ENCODE measurements at places on chromosomes 2 and 18.

DNA sequence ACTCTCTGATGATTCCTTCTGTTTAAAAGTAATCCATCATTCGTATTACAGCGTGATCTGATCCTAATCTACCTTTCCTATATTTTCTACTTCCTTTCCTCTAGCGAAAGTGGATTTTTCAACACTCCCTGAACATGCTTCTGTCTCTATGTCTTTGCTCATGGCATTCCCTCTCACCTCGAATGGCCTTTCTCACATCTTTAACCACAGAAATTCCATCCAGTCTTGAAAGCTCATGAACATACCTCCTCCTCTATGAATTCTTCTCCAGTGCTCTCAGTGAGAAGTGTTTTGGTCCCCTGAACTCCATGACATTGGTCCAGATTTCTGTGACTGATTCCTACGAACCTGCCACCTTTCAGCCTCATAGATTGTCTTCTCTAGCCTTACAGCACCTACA, 323.2 kb downstream of the RAD51AP2 start:
- DNase-seq, result no peak

GRCh38 chr2:85735691-85736090, 18.1 kb upstream of the ATOH8 start:
- no peak for DNase-seq

GRCh38 chr2:201906777-201907562, 100.6 kb downstream of the CDK15 start:
- DNase-seq, result peak; percentile 49

- DNase-seq, result no peak
These were observed 339.1 kb upstream of the GALNT5 start for GRCh38 chr2:156918410-156918809.

- DNase-seq, result no peak
These were observed 786.8 kb downstream of the KCNJ3 start for GRCh38 chr2:155485141-155485842.

DNA sequence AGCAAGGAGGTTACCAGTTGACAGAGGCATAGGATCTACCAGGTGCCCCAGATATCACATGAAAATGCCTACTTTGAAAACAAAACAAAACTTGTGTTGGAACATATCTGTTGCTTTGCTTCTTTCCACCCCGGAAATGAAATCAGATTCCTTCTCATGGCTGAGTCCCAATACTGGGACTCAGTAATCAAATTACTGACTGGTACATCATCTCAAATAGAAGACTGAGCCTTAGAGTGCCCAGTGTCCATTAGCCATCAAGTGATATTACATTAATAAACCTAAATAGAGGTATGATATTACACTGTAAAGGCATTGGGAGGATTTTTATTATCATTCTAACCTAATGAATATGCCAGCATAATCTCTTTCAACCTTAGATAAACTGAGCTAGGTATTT, 48.6 kb upstream of the MSTN start:
- DNase-seq, result no peak

DNA sequence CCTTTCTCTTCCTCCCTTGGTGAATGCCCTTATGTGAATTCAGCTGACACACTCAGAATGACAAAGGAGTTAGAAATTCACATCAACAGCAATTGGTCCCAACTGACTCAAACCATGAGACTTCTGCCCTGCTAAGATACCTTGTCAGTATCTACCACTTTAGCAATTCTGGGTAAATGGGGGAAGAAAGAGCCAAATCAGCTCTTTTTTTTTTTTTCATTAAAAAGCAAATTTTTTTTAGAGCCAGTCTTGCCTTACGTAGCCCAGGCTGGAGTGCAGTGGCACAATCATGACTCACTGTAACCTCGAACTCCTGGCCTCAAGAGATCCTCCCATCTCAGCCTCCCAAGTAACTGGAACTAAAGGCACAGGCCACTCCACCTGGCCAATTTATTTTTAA, 1.7 kb upstream of the PPP4R1 start:
- no peak for DNase-seq

DNA sequence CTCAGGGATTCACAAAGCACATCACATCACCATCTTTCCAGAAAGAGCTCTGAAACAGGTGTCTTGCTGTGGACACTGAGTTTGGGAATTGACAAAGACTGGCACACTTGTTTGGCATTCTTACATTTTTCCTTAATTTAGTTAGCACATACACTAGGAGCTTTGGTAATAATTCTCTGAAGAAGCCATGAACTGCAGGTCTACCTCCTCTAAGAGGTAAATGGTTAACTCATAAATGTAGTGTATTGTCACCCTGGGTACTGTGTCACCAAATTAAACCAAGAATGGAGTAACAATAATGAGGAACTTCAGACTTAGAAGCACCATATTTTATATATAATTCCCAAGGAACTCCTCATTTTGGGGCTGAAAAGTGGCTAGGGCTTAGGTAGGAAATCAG, 22.6 kb downstream of the EIF4E2 start:
- DNase-seq, result no peak

- DNase-seq, result no peak
These were observed 673.1 kb upstream of the VRK2 start for GRCh38 chr2:57373530-57373929.

GRCh38 chr2:155095613-155096012, 397.1 kb downstream of the KCNJ3 start:
- no peak for DNase-seq

DNA sequence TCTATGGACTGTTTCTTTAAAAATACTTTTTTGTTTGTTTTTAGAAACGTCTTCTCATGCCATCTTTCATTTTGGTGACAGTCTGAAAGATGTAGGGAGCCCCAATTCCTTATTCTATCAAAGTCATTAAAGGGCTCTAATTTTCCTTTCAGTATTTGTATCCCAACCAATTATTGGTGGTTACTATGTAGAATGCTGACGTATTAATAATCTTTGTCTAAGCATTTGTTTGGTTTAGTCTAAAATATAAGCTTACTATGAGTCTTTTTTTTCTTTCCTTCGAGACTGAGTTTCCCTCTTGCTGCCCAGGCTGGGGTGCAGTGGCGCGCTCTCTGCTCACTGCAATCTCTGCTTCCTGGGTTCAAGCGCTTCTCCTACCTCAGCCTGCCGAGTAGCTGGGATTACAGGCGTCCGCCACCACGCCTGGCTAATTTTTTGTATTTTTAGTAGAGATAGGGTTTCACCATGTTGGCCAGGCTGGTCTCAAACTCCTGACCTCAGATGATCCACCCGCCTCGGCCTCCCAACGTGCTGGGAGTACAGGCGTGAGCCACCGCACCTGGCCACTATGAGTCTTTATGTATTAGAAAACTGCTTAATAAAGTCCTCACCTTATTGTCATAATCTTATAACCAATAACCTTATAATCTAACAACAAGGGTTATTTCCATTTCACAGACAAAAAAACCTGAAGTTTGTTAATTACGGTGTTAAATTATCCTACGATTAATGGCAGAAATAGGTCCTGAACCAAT, 849 bp upstream of the VRK2 start:
- DNase-seq, result no peak

DNA sequence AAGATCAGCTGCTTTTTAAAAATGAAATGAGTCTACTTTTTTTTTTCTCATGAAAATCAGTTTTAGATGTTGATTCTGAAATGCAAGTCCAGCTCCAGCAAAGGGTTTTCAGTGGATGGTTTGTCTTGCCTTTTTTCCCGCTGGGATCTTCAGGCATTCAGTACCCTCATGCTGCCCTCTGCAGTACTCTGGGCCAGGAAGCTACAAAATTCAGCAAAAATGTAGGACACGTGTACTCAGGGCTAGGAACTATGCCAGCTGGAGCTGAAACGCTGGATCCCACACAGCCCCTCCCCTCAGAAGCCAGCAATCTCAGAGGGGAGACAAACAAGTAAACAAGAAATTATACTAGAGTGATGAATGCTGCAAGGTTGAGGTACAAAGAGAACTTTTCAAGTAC, 97.3 kb downstream of the MMADHC start:
- no peak for DNase-seq

- peak; percentile 34 for DNase-seq
These were observed 665.4 kb downstream of the BCL11A start for GRCh38 chr2:59888015-59888414.

Measured in hematopoietic multipotent progenitor cell (in vitro differentiated cells).